AG09319 (cell line): ENCODE measurements at places on chromosomes 11 and 22.

DNA sequence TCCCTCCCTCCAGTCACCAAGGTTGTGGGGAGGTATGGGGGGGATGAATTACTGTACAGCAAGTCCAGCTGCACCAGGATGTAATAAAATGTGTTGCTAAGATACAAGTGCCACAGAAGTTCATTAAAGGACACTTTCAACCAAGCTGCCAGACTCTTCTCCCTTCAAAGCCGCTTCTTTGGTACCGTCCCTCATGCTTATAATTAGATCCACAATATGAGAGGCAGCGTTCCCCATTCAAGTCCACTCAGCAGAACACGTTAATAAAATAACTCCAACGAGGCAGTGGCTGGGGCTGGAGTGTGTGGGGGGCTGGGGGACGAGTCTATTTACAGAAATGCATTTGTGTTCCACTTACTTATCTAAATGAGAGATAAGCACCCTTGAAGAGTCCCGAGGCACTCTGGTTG, 14.7 kb downstream of the PHF21B start:
- no peak for DNase-seq

GRCh38 chr22:45318558-45319323, 9.0 kb downstream of the FAM118A start:
- no peak for DNase-seq

DNA sequence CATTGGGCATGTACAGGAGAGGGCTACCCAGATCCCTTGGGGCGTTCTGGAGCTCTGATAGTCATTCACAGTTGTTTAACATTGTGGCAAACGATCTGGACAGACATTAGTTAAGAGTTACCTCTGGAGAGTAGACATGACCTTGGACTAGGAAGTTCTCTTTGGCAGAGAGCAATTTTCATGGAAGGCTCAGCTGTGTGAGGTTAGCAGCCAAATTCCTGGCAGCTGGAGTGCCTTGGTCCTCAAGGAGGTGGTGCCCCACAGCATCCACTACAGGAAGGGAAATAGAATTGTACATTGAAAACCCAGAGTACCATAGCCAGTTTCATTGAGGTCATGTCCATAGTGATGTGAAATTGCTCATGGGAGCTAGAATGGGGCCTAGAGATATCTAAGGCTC, 82.8 kb downstream of the BLID start:
- no peak for DNase-seq

DNA sequence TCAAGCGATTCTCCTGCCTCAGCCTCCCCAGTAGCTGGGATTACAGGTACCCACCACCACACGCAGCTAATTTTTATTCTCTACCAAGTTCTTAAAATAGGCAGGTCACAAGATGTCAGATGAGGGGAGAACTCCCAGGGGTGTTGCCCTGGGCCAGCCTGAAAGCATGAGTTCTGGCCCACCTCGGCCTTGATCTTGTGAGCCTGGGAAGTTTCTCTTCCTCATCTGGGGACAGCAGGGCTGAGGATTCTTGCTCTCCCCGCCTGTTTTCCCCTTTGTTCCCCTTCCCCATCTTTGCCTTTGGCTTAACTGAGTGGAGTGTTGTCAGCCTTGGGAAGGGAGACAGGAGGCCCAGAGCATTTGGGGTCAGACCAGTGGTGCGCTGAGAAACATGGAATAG, 3.5 kb downstream of the PDXP start:
- DNase-seq: no peak

DNA sequence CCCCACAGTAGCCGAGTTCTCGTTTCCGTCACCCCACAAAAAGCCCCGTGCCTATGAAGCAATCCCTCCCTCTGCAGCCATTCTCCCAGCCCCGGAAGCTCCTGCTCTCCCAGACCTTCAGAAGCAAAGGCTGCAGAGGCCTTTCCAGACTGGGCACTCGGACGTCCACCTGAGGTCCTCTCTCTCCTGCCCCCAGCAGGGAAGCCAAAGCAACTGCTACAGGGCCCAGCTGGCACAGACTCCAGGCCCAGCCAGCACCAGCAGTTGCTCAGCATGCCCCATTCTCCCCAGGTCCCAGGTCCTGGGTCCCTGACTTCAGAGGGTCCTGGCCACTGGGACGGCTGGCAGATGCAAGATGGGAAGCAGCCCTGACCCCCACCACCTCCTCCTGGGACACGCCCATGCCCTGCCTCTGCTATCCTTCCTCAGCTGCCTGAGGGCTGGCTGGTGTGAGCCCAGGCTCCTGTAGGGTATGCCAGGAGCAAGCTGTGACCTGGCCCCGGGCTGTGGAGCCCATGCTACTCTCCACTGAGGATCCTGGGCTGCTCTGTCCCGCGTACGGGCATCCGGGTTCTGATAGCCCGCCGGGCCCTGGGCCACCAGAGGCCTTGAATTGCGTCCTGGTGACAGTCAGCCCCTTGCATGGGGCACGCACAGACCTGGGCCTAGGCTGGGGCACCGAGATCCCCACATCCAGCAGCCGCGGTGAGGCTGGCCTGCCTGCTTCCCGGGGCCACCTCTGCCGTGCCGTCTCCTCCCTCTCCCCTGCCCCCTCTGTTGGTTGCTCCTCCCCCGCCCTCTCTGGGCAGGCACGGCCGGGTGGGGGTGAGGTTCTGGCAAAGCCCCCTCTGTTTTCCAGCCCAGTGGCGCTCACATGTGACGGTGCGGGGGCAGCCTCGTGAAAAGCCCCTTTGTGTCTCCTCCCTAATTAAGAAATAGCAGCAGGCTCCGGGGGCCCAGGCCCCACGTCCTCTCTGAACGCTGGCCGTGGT, 1310.3 kb downstream of the BRD1 start:
- DNase-seq: no peak

DNA sequence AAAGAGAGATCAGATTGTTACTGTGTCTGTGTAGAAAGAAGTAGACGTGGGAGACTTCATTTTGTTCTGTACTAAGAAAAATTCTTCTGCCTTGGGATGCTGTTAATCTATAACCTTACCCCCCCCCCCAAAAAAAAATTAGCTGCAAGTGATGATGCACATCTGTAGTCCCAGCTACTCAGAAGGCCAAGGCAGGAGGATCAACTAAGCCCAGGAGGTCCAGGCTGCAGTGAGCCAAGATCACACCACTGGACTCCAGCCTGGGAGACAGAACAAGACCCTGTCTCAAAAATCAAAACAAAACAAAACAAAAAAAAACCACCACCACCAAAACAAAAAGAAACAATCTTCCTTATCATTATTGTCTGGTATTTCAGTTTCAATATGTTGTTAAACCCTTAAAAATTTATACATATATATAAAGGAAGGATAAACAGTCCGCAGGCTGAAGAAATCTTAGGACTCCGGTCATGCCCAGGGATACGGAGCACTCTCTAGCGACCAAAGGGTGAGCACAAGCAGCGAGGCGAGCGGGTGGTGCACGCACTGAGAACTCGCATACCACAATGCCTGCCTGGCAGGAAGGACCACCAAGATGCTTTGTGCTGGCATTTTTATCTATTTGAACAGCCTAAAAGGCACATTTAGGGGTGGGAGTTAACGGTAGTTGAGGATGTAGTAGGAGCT, 6.4 kb downstream of the POLDIP3 start:
- DNase-seq: no peak

- DNase-seq: no peak
Measured at GRCh38 chr11:75301131-75301530, 50.3 kb downstream of the ARRB1 start.

DNA sequence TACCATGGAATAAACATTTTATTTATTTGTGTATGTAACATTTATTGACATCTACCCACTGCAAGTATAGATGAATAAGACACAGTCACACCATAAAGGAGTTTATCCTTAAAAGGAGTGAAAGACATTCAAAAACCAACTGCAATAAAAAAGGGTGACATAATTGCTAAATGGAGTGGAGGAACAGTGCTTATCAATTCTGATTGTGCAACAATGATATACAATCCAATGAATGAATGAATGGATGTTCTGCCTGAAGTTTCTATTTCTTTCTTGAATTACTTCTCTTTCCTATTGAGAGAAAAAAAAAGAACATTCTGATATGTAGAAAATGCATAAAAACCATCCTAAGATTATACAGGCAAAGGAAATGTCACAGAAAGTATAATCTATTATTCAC, 10.0 kb downstream of the MMP7 start:
- no peak for DNase-seq

DNA sequence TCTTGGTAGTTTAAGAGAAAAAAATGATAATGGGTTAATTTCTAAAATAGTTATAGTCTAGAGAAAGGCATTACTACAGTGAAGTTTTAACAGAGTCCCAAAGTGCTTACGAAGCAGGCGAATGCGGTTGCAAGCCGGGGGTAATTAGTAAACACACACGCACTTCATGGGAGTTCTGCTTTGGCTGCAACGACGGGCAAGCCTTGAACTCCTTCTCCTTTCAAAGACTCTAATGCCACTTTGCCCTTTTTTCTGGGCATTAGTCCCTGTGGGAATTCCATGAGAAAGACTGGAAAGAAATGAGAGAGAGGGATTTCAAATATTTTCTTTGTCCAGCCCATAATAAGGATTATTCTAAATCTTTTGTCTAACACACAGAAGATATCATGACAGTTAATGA, 66.1 kb downstream of the TENM4 start:
- DNase-seq: no peak

GRCh38 chr11:114196997-114197703, 99.0 kb upstream of the NNMT start:
- no peak for DNase-seq

DNA sequence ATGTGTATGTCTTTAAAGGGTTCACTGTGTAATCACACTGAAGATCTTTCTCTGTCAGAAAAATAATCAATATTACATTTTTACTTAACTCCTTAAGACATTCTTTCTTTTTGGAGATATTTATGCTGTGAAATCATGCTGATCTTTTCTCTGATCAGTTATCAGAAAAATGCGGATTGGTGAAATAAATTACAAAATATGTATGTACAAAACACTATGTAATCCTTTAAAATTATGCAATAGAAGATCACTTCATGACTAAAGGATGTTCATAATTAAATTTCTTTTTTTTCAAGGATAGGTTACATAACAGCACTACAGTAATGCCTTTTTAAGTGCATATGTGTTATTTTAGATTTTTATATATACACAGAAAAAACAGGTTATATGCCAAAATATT, 24.7 kb downstream of the BTBD10 start:
- no peak for DNase-seq

- no peak for DNase-seq
Measured at GRCh38 chr11:6737872-6738466, 33.8 kb downstream of the OR2AG2 start.

- DNase-seq: no peak
Measured at GRCh38 chr11:132024587-132025295, 654.3 kb downstream of the NTM start.

DNA sequence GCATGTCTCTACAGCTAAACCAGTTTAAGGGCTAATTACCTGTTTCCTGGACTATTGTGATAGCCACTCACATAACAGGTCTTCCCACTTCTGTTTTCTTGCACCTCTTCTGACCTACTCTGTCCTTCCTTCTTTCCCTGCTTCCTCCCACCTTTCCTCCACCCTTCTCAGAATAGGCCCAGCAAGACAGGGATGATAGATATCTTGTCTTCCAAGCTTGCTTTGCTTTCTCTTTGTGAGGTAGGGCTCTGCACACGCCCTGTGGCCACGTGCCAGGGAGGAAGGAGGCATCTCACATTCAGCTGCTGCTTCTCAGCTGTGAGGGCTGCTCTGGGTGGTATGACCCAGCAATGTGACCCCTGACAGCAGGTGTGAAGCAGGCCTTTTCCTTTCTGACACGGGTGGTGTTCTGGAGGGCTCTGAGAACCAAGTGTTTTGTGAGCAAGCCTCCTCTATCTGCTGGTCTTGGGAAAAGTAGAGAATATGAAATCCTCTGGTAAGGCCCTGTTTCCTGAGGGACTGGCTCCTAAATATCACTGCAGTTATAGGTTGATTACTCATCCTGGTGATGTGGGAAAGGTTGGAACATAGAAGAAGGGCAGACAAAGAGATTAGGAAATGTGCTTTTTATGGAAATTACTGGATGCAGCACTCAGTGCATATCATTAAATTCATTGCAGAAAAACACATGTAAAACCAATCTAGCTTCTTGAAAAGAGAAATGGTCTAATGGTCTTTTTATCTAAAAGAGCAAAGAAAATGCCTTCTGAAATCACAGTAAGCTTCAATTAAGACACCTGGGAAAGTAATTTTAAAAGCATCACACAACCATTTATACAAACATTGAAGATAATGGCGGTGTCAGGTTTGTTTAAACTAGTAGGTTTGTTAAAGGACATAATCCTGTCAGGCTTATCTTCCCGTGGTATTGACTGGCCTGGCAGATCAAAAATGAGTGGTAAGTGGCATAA, 8.5 kb downstream of the AMOTL1 start:
- DNase-seq: no peak
